ENCODE measurements at places on chromosomes 1 and 21.

DNA sequence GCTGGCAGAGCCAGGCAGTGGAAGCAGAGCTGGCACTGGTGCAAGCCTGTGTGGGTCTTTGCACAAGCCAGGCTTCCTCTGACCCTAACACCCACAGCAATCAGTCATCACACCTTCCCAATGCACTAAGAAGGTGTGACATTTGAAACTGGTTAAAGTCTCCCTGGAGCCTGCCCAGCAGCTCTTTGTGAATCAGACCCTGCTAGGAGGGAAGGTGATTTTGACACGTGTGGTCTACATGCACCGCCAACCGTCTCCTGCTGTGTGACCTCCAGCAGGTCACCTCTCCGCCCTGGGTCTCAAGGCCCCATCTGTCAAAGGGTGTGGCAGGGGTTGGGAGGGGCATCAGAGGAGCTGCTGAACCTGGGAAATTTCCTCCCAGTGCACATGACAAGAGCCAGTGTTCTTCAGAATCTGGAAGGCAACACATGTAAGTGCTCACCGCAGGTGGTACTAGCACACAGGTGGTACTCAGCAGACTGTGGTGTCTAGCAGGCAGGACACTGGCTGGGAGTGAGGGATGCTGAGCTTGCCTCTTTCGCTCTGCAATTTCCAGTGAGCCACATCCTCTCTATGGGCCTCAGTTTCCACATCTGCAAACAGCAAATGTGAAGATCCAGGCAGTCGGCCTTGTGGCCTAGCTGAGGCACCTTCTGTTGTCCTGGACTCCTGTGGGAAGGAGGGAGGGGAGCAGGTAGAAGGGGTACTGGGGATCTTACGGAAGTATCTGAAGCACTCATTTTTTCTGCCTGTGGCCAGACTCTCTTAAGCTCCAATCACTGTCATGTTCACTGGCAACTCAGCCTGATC, 123.2 kb downstream of the DMRTB1 start:
- no peak for DNase-seq

DNA sequence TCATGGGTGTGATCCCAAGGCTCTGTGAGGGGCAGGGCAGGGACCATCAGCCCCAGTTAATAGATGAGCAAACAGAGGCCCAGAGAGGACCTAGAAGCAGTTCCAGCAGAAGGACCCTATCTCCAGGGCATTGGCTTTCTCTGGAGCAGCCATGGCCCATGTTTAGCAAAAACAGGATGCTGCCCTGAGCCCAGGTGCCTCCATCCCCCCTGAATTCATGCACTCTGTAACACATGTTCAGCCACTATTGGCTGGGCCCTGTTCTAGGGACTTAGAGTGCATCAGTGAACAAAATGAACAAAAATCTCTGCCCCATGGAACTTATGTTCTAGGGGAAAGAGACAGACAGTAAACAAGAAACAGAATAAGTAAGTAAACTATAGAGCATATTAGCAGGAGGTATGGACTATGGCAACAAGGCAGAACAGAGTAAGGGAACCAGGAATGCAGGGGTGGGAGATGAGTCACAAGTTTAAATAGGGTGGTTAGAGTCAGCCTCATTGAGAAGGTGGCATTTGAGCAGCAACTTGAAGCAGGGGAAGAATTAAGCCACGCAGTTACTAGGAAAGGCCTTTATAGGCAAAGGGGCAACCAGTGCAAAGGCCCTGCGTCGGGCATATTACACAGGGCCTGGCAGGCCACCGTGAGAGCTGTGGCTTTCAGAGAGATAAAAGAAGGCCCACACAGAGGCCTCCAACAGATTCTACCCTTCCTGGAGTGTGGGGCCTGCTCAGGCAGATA, 185.9 kb upstream of the EDN2 start:
- no peak for DNase-seq

- DNase-seq, result no peak
Measured at GRCh38 chr1:153792631-153793041, 17.4 kb downstream of the SLC27A3 start.

DNA sequence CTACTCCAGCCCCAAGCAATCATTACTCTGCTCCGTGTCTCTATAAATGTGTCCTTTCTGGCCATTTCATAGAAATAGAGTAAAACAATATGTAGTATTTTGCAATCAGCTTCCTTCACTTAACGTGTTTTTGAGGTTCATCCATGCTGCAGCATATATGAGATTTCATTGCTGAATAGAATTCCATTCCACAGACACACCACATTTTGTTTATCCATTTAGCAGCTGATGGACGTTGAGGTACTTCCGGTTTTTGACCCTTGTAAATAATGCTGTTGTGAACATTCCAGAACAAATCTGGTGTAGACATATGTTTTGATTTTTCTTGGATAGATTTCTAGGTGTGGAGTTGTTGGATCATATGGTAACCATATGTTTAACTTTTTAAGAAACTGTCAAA, 30.7 kb downstream of the ADAM30 start:
- DNase-seq, result no peak

- DNase-seq, result no peak
Measured at GRCh38 chr1:182855911-182856310, 16.8 kb downstream of the DHX9 start.

GRCh38 chr1:244409701-244410100, 42.0 kb downstream of the ADSS2 start:
- no peak for DNase-seq

- no peak for DNase-seq
Measured at GRCh38 chr1:11341901-11342552, 69.0 kb downstream of the UBIAD1 start.

- DNase-seq, result no peak
Measured at GRCh38 chr1:177227978-177228692, 57.4 kb downstream of the BRINP2 start.

DNA sequence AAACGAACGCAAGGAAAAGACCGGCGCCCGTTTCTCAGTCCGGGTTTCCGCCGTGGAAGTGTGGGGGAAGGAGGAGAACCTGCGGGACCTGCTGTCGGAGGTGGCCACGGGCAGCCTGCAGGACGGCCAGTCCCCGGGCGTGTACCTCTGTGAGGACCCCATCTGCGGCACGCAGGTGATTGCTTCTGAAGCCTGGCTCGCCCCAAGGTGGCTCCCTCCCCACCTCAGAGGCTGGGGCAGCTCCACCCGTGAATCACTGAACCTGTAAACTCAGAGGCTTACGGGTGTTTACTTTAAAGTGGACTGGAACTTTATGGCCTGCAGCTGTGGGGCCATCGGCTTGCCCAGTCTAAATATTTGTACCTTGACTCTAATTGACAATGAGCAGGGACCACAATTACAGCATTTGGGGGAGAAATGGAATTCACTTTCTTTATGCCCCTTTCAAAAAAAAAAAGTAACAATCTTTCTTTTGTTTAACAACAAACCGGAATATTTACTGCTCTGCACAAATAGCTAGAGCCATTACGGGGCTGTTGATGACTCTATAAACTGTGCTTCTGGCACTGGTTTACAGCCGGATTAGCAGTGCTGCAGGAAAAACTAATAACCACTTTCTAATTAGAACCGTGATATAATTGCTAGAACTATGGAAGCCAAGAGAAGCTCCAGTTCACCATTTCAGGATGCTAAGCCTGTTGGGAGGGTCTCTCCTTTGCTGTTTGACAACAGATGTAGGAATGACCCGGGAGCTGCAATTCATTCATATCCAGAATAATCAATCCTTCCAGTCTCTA, 454.8 kb downstream of the KIF26B start:
- DNase-seq, result no peak

GRCh38 chr1:68314151-68314780, 81.9 kb upstream of the WLS start:
- no peak for DNase-seq

DNA sequence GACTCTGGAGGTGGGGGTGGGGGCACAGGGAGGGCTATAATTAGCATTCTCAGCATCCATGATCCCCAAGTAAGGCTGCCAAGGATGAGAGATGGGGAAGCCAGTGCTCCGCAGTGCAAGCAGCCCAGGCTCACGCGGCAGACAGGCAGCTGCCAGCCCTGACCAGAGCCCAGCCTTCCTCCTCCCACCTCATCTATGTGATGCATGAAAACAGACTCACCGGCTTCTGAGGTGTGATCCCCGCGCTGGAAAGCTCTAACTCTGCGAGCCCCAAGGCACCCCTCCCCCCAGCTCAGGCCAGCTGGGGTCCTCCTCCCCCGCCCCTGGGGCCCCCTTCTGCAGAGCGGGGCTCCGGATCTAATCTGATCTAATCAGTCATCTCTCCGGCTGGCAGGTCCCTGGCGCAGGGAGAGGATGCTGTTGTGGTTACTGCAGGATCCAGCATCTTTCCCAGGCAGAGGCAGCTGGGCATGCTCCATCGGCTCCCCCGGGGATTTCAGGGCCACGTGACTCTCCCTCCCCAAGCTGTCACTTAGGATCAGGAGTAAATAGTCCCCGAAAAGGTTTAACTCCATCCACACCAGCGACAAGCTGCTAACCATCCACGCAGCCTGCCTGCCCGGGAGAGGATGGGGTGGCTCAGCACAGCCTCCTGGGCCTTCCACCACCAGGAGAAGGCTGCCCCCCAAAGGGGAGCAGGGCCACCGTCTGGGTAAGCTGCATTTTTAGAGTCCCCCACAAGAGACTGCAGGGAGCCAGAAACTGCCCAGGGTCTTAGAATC, at the start of gene PLEKHA6:
Gene PLEKHA6, minus strand, starts transcription at position 456 of the 782 bp plus-strand sequence. CDS start 86,202 bp downstream, outside the sequence.
- no peak for DNase-seq

DNA sequence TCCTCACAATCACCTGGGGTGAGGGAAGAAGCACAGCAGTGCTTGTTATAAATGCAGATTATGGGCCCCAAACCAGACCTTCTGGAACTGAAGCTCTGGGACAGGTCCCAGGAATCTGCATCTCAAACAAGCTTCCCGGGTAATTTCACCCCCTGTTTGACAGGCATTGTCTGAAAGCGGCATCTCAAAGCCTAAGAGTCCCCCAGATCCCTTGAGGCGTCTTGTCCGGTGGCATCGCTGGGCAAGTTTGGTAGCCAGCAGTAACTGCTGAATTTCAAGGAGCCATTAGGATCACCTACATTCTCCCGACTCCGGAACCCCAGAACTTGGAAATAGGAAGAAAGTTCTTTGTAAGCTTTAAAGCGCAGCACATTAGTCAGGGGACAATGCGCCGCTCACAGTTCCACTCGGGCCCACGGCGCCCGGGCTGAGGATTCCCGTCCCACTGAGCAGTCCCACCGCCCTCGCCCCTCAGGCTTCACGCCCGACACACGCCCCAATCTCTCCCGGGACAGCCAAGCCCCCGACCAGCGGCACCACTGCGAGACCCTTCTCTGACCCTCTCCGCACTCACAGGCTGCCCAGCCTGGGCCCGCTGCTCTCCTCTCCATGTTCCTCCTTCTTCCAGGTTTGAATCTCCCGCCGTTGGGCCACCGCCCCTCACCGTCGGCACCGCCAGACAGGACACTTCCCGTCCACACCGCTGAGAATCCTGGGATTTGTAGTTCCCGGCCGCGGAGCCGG, at the start of gene IQGAP3:
Gene IQGAP3, minus strand, starts transcription at position 647 of the 744 bp plus-strand sequence. Its CDS starts 36 bp downstream, at position 611.
- DNase-seq, result peak; percentile 31

DNA sequence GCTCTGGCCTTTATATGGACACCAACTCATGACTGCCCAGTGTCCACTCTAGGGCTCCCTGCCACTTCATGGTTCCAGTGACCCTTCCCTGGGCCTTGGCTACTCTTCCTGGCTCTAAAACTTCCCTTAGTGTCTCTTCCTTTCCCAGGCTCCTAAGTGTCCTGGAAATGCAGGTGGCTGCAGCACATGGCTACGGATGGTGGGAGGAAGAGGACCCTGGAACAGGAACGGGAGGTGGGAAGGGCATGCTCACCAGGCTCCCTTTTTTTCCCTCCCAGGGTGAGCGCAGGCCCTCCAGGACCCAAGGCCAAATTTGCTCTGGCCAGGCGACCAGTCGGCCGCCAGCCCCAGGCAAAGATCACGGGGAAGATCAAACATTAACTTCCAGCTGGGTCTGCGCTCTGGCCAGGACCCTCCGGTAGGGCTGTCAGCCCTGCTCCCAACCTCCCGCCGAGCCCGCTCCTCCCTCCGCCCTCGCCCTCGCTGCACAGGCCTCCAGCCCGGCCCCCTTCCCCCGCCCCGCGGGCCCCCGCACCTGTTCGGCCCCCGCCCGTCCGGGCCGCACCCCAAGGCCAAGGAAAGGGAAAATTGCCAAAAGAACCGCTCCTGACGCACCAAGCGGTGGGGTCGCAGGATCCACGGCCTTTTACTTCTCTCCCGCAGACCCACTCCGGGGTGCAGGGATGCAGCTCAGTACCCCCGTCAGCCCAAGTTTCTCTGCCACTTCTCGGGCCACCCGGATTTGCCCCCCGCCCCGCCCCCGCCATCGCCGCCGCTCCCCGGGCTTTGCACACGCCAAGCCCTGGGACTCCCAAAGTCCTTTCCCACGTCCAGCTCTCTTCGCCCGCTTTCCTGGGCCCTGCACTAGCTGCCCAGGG, 894 bp downstream of the TCEA3 start:
- no peak for DNase-seq

DNA sequence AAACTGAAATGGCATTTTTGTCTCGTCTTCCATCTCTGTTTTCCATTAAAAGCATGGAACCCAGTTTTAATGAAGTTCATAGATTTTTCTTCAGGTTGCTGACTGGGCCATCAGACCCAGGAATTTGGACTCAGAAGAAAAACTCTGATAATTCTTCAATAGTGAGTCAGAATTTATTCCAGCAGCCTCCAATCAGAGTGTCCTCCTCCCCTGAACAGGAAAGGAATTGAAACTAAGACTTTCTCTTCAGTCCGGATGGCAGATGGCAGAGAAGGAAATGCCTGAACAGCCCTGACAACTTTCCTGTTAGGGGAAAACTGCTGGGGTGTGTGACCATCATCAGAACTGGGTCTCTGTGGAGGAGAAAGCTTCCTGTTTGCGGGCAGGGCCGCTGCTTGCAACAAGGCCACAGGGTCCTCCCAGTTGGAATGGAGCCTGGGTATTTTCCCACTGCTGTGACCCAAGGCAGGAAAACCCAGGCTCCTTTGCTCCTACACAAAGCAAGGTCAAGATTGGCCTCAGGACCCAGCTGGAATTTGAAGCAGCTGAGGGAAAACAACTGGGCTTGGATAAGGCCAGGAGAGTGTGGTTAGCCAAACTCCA, 20.7 kb downstream of the CD34 start:
- DNase-seq, result no peak

DNA sequence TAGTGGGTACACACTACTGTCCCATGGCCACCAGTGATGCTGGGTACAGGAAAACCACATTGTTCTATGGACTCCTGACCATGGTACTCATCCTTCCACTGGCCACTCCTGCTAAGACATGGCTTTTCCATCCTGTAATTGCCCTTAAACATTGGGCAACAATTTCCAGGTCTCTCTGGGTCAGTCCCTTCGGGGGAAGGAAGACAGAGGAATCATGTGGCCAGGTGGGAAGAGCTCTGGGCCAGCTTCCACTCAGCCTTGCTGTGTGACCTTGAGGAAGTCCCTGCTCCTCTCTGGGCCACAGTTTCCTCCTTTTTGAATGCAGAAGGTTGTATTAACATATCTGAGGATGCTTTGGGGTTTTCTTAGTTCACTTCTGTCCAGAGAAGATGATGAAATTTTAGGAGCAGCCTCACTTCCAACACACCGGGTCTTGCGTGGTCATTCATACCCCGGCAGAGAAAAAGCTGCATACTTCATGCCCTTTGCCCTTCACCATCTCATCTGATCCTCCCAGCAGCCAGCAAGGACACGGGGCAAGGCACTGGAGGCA, 50.8 kb downstream of the SRRM1 start:
- no peak for DNase-seq

GRCh38 chr1:58123051-58123450, 423.5 kb downstream of the OMA1 start:
- no peak for DNase-seq
